ENCODE measurements at places on chromosomes 13 and 19.

- DNase-seq = peak; percentile 68
Observed at GRCh38 chr19:44447916-44448674, at the start of gene ZNF229. Gene ZNF229 (minus strand): TSS chr19:44448472. CDS start chr19:44442847, 5,625 bp downstream.

DNA sequence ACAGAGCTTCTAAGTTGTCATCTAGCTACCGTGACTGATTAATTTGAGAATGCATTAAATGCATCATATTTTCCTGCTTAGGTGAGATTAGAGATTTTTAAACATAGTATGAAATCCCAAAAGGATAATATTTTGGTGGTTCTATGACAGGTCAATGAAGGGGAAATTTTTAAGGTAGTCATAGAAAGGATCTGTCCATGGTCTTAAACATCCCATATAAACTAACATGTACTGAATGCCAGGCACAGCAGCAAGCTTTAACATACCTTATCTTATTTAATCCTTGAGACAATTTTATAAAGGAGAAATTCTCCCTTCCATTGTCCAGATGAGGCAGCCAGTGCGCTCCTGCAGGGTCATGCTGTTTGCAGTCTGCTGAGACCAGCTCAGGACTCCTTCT, 466.0 kb downstream of the FGF14 start:
- no peak for DNase-seq

GRCh38 chr13:66780814-66781213, 449.3 kb downstream of the PCDH9 start:
- no peak for DNase-seq

DNA sequence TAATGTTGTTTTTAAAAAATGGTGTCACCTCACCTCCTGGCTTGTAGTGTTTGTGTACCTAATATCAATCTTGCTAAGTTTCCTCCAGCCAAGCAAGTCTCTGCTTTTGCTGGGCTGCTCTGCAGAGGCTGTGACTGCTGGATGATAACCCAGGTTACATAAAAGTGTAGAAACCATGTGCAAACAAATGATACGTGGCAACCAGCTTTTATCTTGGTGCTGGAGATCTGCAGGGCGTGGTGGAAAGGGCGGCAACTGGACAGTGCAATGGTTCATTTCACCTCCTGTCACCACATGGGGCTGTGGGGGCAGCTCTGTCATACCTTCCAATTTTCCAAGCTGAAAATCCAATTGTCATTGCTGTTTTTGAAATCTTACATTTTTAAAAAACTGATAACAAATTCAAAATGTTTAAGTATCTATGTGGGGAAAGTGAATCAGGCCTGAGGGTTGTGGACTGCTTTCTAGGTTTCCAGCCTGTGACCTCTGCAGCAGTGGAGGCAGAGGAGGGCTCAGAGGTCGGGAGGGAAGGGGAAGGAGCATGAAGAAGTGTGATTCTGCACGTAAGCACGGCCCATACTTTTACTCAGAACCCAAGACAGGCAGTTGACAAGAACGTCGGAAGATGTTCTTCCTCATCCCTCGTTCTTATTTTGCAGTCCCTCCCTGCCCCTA, 9.7 kb downstream of the GPR42 start:
- DNase-seq = no peak

DNA sequence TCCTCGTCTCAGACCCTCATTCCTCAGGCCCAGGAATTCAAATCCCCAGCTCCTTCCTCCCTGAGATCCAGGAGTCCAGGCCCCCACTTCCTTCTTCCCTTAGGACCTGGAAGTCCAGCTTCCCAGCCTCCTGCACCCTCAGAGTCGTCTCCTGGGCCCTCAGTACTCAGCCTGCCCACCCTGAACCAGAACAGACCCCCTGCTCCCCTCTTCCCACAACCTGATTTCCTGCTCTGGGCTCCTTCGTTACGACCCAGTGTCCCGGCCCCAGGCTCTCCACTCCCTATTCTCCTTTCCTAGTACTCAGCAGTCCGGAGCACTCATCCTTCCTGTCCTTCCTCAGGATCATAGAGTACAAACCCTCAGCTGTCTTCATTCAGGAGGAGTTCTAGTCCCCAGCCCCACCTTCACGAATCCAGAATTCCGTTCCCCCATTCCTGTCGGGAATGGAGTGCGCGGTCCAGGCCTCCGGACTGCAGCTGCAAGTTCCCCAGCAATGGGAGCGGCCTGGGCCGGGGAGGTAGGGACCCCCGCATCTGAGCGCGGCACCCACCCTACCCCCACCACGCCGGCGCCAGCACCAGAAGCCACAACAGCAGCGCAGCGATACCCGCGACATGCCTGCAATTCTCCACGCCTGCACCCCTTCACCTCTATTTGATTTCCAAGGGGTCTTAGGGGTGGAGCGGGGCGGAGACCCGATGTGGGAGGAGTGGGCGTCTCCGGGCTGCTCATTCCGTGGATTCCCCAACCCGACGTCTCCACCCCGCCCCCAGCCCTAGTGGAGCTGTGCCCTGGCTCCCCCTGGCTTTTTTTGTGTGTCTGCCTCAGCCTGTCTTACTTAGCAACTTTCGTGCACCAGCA, 12.7 kb downstream of the EGLN2 start:
- no peak for DNase-seq

DNA sequence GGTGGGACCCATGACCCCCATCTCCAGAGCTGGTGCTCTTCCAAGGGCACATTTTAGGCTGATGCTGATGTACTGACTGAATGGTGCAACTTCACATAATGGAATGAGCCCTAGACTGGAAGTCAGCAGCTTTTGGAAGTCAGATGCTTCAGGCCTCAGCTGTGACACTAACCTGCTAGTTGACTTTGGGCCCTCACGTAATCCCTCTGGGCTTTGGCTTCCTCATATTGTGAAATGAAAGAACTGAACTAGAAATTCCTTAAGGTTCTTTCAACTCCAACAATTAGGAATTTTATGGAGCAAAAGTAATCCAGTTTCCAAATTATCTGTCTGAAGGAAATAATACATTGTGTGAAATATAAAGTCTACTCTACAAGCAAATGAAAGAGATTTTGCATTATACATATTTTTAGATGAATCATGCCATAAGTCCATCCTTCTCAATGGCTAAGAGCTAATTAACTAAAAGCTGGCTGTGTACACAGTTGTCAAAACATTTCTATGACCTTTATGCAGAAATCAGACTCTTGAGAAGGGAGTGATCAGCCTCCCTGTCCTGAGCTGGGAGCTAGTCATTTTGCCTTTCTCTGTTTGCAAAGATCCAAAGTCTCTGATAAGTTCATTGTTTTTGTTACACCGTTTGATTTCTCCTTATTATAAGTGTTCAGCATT, 204.2 kb downstream of the DCLK1 start:
- DNase-seq = no peak

GRCh38 chr19:52786078-52786463, 520 bp downstream of the ZNF600 start:
- no peak for DNase-seq

- no peak for DNase-seq
Observed at GRCh38 chr19:6278740-6279619, 795 bp downstream of the MLLT1 start.

GRCh38 chr13:101140087-101140770, 276.1 kb downstream of the NALCN start:
- DNase-seq = no peak

DNA sequence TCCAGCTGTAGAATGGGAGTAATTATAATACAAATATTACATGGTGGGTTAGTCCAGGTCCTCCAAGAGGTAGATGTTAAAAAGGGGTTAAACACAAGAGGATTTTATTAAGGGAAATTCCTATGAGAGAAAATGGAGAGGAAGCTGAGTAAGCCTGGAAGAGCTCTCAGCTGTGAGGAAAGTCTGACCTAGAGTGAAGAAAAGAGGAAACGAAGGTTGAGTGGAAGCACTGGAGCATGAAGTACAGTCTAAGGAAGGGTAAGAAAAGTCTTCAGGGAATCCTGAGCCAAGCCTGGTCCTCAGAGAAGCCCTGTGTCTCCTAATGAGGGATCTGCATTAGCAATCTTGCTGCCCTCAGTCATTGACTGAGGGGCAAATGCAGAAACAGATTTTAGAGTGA, 506.2 kb downstream of the GPC5 start:
- DNase-seq = no peak

DNA sequence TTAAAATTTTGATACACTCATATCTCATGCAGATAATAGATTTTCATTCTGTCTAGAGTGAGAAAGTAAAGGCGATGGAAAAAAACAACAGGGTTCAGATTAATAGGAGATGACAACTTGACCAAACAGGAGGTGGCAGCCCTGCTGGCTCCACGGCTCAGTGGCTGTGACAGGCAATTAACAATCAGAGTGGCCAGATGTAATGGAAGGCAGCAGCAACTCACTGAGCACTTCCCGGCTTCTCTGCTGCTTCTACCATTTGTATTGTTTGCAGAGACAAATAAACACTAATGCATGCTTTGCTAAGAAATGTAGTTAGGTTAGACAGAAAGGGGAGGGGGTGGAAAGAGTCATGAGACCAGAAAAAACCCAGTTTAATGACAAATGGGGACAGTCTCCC, 473.0 kb upstream of the SLC10A2 start:
- DNase-seq = no peak

DNA sequence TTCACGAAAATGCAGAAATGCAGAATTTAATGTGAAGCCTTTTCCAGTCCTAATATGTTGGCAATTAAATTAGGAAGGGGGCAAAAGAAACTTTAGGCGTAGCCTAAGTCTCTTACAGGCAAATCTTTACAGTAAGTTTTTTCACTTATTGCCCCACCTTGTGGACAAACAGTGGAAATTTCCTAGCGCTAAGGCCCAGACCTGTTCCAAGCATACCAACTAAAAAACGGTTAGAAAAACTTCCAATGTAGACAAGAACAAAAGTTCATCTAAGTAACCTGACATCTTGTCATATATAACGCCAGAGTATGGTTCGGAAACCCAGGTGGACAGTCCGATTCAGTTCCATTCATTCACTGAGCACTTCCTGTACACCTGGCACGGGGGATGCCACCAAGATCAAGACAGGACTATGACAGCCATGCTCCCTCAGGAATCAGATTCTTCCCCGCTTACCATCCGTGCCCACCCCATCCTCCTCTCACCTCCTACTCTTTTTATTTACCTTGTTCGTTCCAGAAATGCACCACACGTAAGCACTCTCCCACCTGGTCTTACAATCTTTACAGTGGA, 4.9 kb downstream of the ZAR1L start:
- DNase-seq = no peak

- peak; percentile 78 for DNase-seq
Observed at GRCh38 chr13:70905035-70905434, 796.8 kb upstream of the KLHL1 start.

DNA sequence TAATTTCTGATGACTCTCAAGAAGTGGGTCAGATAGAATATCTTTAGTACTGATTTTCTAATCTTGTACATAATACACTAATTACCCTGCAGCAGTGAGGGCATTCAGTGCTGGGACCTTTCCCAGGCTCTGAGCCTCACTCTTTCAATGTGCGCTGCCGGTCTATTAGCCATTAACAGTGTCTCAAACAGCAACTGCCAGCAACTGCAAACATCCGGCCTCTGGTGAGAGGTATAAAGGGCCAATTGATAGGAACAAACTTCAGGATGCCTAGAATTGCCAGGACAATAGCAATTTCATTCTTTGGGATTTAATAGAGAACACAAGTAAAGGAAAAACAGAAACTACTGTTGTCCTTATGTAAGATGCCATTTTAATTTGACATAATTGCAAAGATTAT, 604.4 kb upstream of the SPRY2 start:
- no peak for DNase-seq

DNA sequence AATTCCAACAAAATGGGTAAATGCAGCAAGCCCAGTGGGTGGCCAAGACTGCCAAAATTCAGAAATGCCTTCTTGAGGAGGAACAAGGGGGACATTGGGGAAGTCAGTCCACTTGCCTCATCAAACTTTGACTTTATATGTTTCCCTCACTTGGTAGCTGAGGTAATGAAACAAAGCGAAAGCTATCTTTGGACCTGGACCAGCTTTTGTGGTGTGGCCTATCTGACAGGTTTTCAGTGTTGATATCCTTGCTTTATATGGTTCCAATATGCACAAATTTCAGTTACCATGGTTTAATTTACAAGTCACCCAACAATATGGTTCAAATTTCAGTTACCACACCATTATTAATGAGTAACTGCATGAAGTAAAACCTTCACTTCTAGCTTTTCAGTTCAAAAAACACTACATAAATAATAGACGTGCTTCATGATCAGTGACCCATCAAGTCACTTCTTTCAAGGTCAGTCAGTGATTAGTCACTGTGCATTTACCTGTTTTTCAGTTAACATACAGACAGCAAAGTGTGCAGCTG, 17.7 kb upstream of the POU4F1 start:
- no peak for DNase-seq

GRCh38 chr19:3279306-3279705, 54.8 kb downstream of the CELF5 start:
- no peak for DNase-seq

DNA sequence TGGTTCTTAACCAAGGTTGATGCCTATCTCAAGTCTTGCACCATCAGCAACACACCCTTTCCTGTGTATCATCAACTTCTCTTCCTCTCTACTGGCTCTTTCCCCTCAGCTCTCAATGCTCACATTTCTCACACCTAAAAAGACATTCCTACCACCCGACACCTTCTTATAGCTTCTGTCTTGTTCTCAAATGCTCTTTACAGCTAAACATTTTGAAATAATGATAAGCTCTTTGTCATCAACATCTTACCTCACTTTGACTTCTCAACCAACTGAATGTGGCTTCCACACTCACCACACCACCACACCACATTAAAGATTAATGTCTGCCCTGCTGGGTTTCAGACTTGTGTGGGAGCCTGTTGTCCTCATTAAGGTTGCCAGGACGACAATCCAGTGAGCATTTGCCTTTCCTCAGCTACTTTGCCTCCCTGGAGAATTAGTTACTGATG, 67.8 kb downstream of the RXFP2 start:
- no peak for DNase-seq
